Stimulated activated effector memory CD8-positive, alpha-beta T cell treated with anti-CD3 and anti-CD28 coated beads, Interleukin-12 subunit alpha, Interleukin-12 subunit beta, amount 100 ng/mL, for 72 hours (primary cell): ENCODE measurements at places on chromosomes 11 and 22.

- DNase-seq, result no peak
Observed at GRCh38 chr11:31720671-31721365, 90.3 kb downstream of the PAX6 start.

GRCh38 chr11:123526027-123526805, 96.1 kb downstream of the GRAMD1B start:
- no peak for DNase-seq

GRCh38 chr11:118002010-118002540, 15.9 kb downstream of the IL10RA start:
- DNase-seq, result peak; percentile 86

DNA sequence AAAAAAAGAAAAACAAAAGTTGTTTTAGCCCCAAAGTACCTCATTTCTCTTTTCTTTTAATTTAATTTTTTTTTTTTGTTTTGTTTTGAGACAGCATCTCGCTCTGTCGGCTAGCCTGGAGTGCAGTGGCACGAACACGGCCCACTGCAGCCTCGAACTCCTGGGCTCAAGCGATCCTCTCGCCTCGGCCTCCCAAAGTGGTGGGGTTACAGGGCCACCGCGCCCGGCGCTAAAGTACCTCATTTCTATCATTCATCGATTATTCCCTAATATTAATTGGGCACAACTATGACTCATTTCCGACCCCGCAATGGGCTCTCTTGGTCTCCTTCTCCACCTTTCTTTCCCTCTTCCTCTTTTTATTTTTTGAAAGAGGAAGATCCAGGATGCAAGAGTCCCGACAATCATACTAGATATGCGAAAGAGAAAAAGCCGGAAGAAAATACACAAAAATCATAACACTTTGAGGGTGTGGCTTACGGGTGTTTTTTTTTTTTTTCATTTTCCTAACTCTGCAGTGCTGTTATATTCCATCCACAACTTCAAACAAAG, 475 bp upstream of the AIP start:
- no peak for DNase-seq

GRCh38 chr11:41522391-41522790, 62.9 kb upstream of the LRRC4C start:
- DNase-seq, result no peak

- peak; percentile 66 for DNase-seq
Observed at GRCh38 chr11:71489311-71490043, 36.5 kb downstream of the NADSYN1 start.

DNA sequence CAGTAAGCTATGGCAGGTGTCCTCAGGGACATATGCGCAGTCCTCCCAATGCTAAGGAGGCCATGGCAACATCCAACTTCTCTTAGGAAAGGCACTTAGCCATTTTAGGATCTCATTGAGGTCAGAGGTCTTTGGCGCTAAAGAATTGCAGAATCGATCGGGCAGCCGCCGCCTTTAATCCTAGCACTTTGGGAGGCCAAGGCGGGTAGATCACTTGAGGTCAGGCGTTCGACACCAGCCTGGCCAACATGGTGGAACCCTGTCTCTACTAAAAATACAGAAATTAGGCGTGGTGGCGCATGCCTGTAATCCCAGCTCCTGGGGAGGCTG, 1.2 kb upstream of the CHID1 start:
- no peak for DNase-seq

DNA sequence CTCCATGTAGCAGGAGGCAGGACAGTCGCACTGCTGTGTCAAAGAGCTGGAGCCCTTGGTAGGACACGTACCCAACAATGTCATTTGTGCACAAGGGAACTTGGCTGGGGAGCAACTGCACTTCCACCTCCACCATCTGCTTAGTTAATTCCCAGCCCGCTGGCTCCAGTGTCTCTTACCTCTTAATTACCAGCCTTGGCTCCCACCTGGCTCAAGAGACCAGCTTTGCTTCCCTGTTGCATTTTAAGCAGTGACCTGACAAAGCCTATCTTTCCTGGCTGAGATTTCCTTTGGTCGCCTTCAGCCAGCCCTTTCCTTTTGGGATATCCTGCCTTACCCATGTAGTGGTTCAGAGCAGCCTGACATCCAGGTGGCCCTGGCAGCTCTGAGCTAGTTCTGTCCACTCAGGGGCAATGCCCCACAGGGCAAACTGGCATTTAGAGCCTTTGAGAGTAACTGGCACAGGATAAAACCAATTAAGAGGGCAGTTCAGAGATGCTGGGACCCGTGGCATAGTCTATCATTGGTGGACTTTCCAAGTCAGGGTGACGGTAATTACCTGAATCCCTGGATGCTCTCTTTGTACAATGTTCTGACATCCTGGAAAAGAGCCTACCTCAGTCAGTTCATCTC, 212.6 kb upstream of the SORL1-AS1 start:
- DNase-seq, result no peak

DNA sequence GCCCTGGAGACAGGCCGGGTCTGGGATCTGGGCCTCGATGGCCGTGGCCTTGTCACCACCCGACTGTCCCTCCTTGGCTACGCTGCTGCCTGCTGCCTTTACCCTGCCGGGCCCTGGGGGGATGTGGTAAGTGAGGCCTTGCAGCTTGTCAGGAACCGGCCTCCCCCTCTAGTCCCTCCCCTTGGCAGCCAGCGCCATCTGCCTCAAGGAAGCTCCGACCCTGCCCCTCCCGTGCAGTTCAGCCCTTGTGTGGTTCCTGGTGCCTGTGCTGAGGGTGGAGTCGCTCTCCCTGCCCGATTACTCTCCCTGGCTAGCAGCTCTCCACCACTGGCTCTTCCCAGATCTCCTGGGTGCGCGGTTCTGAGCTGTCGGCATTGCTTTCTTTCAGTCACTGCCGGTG, 33.7 kb downstream of the CTTN start:
- no peak for DNase-seq

- DNase-seq, result no peak
Observed at GRCh38 chr11:14908214-14908880, 16.3 kb upstream of the CYP2R1 start.

DNA sequence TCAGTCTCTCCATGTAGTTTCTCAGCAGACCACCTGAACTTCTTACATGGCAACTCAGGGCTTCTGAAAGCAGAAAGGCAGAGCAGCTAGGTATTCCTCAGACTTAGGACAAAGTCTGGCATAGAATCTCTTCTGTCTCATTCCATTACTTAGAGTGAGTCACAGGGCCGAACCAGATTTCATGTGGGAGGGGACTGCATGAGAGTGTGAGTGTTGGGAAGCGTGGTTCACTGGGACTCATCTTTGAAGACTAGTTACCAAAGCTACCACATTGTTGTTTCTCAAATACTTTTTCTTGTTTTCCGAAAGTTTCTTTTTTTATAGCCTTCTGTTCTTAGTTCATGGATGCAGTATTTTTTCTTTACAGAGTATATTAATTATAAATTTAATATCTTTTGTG, 36.1 kb upstream of the SCN3B start:
- DNase-seq, result no peak

DNA sequence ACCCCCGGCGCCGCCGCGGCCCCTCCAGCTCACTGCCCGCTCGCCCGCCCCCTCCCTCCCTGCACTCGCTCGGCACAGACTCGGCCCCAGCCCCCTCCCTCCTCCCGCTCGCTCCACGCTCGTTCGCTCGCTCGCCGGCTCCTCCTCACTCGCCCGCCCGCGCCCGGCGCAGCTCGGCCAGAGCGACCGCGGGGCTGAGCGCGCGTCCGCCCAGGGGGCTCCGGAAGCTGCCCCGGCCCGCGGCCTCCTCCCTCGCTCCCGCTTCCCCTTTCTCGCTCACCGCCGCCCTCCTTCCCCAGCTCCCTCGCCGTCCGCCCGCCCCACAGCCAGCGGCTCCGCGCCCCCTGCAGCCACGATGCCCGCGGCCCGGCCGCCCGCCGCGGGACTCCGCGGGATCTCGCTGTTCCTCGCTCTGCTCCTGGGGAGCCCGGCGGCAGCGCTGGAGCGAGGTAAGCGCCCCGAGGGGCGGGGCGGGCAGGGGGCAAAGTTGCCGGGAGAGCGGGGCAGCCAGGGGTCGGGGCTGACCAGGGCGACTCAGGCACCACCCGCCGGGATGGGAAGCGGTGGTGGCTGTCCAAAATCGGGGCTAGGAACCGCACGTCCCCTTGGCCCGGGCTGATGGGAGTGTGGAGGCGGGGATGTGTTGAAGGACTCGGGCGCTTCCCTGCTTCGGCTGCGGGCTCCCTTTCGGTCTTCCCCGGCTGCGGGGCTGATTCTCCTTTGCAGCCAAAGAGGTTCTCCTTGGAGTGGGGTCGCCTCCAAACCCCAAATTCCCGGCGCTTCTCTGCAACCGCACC, at the start of gene SEZ6L:
TSS of gene SEZ6L (plus strand) at position 148 of the 797 bp plus-strand sequence. CDS start at position 356, 208 bp downstream.
- DNase-seq, result no peak

DNA sequence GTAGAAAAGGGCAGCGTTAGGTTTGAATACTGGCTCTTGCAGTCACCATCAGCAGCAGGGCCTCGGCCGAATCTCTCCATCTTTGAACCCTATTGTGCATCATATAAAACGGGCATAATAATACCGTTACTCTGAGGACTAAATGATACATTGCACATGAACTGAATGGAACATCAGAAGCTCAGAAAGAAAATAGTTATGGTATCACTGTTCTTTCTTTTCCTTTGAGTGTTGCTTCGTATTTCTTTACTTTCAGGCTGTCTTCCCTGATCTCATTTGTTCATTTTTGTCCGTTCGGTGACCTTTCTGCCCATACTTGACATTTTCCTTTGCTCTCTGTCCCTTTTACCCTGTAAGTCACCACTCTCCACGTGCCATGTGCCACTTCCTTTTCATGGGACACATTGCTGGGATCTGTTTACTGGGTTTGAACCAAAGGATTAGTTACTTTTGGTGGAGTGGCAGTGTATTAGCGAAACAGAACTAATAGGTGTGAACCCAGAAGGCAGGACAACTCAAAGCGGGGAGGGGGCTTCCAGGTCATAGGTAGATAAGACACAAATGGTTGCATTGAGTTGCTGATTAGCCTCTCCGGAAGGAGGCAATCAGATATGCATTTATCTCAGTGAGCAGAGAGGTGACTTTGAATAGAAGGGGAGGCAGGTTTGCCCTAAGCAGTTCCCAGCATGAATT, 717 bp upstream of the ZNF202 start:
- DNase-seq, result no peak

DNA sequence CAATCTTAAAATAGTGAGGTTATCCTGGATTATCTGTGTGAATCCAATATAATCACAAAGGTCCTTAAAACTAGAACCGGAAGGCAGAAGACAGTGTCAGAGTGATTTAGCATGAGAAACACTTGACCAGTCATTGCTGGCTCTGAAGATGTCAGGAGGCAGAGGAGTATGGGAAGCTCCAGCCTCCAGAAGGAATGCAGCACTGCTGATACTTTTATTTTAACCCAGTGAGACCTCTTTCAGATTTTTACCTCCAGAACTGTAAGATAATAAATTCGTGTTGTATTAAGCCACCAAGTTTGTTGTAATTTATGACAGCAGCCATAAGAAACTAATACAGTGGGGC, 134.4 kb upstream of the ZC3H12C start:
- DNase-seq, result no peak

- no peak for DNase-seq
Observed at GRCh38 chr11:129223701-129224149, 31.6 kb upstream of the ARHGAP32 start.

- no peak for DNase-seq
Observed at GRCh38 chr22:30685178-30685577, 9.5 kb upstream of the OSBP2 start.

GRCh38 chr11:12727563-12728211, 53.5 kb downstream of the TEAD1 start:
- DNase-seq, result no peak

DNA sequence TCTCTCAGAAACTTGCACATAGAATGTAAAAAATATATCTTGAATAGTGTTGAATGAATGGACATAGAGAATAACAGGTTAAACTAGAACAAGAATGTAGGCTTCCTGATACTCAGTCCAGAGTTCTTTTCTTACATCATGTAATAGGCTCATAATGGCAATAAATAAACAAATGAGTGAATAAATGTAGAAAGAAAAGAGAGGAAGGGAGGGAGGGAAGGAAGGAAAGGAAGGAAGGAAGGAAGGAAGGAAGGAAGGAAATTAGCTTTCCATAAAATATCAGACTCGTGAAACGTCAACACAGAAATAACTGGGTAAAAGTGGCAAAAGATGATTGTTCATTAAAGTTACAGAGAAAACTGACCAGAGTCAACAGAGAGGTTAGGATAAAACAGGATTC, 2001.0 kb downstream of the LRRC4C start:
- DNase-seq, result no peak

- DNase-seq, result no peak
Observed at GRCh38 chr11:46047520-46047919, 73.7 kb downstream of the PHF21A start.

GRCh38 chr11:64378335-64378880, 19.4 kb downstream of the RPS6KA4 start:
- DNase-seq, result no peak

DNA sequence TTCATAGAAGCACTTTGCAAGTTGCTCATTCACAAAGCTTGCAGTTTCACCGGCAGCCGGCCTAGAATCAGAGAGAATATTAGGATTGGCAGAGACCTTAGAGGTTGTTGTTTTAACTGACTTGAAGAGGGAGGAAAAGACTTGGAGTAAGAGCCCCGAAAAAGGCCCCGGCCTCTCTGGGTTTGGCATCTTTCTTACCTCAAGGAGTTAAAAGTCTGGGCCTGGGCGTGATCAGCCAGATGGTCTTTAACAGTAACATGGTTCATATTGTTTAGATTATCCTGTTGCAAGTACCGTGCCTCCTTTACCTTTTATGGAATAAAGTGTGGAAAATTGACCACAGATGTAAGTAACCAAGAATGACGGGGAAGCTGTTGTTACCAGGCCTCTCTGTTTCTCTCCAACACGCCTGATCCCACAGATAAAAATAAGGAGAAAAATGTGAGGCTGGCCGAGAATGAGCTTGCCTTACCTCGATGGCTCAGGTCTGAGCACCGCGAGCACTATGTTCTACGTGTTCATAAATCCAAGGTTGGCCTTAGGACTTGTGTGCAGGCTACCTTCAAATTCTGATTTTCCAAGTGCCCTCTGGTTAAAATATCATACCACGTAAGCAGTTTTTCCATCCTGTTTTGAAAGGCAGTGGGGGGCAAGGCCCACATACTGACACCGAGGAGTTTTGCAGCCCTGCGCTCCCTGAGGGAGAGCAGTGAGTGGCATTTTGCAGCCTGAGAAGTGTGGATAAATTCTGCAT, 56.4 kb downstream of the PARVA start:
- DNase-seq, result no peak

DNA sequence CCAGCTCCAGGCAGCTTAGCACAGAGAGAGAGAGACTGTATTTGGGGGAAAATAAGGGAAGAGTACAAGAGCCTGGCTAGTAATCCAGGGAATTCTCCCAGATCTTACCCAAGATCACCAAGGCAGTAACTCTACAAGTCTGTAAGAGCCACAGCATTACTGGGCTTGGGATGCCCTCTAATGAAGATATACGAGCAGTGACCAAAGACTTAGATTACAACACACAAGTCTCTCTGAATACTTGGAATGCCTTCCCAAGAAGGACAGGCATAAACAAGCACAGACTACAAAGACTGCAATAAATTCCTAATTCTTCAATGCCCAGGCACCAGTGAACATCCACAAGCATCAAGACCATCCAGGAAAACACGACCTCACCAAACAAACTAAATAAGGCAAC, 17.7 kb downstream of the DNAJC24 start:
- DNase-seq, result no peak

- no peak for DNase-seq
Observed at GRCh38 chr11:8908099-8908498, 2.9 kb upstream of the AKIP1 start.
